ENCODE measurements at places on chromosomes 5 and 9.

DNA sequence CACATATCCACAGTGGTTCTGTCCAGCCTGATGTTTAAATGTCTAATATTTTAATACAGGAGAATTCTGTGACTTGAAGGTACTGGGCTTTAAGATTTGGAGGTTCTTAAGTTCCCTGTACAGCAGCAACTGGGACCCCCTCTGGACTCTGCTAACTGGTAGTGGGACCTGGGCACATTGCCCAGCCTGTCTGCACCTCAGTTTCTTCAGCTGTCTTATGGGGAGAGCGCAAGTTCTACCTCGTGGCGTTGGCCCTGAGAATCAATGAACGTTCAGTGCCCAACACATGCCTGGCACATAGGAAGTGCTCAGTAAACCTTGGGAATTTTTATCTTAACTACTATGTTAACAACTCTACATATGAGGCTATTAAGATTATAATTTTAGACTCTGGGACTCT lies 1.4 kb downstream of the SLC2A6 start:
- DNase-seq, result no peak

DNA sequence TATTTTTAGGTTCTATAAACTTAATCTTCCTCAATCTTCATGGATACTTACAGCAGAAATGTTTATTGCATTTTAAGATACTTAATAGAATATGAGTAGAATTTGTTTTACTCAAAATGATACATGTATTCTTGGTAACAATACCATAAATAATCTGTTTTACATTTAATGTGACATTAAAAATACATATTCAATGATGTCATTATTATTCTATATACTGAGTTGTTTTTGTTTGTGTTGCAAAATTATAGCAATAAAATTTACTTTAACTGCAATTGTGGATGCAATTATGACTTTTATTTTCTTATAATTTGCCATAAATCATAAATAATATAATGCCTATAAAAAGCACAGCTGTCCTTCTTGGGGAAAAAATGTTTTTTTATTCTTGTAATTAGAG lies 275.9 kb upstream of the CCNG1 start:
- no peak for DNase-seq

DNA sequence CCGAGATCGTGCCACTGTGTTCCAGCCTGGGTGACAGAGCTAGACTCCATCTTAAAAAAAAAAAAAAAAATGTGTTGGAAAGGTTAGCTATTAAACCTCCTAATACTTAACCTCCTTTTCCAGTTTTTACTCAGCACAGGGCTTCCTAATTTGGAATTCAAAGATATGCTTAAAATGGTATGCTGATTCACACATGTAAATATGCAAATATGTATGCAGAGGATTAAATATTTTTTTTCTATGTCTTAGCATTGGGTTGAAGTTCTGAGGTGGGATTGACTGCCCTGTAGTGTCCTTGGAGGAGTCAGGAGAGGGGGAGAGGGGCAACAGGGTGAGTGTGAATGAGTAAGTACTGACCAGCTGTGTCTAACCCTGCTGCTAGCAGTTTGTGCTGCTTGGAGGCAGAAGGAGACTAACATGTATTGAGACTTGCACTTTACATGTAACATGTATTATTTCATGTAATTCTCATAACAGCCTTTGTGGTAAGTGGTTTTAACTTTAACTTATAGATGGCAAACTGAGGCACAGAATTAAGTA lies 63.2 kb downstream of the SLC44A1 start:
- DNase-seq, result no peak

- no peak for DNase-seq
Measured at GRCh38 chr5:143205883-143206195, 197.6 kb downstream of the NR3C1 start.

GRCh38 chr5:130652176-130652575 lies 512.9 kb downstream of the HINT1 start:
- no peak for DNase-seq

- DNase-seq, result no peak
Measured at GRCh38 chr5:91183743-91184142, 199.4 kb downstream of the ARRDC3 start.

DNA sequence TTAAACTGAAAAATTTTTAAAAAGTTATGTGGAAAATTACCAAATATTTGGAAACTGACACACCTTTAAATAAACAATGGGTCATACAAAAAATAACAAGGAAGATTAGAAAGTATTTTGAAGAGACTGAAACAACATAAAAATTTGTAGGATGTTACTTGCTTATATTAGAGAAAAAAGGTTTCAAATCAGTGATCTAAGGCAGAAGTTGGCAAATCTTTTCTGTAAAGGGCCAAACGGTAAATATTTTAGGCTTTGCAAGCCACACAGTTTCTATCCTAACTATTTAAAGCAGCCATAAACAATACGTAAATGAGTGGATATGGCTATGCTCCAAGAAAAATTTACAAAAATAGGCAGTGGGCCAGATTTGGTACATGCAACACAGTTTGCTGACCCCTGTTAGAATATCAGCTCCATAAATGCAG lies 81.3 kb downstream of the OXCT1 start:
- DNase-seq, result no peak

GRCh38 chr9:71326360-71326759 lies 204.9 kb upstream of the TRPM3 start:
- DNase-seq, result no peak

- DNase-seq, result no peak
Measured at GRCh38 chr9:109411798-109412352, 86.2 kb downstream of the PTPN3 start.

DNA sequence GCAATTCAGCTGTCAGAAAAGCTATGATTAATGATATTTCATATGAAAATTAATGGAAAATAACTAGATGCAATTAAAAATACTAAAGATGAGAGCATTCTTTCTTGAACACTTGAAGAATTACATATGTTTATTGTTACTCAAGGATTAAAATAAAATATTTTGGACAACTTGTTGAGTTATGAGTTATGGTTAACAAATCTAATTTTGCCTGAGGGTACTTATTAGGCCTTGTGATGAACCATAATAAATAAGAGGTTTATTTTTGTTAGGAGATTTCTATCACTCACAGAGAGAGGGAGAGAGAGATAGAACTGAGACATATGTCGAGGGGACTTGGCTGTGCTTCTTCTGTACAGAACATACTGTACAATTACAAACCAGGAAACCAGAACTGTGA lies 183.7 kb downstream of the ISL1 start:
- DNase-seq, result no peak

DNA sequence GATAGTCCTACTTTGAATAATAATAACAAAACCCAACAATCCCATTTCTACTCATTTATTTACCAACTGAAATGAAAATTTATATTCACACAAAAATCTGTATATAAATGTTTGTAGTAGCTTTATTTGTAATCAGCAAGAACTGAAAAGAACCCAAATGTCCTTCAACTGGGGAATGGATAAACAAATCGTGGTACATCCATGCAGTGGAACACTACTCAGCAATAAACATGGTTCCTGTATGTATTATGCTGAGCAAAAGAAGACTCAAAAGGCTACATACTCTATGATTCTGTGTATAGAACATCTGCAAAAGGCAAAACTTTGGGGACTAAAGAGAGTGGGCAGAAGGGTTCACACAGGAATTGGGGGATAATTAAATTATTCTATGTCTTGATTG lies 136.1 kb upstream of the HAND1 start:
- no peak for DNase-seq

DNA sequence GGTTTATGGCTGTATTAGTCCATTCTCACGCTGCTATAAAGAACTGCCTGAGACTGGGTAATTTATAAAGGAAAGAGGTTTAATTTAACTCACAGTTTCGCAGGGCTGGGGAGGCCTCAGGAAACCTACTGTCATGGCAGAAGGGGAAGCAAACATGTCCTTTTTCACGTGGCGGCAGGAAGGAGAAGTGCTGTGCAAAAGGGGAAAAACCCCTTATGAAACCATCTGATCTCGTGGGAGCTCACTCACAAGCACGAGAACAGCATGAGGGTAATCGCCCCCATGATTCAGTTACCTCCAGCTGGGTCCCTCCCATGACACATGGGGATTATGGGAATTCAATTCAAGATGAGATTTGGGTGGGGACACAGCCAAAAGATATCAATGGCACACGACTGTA lies 13.9 kb downstream of the LRRC70 start:
- DNase-seq, result no peak

DNA sequence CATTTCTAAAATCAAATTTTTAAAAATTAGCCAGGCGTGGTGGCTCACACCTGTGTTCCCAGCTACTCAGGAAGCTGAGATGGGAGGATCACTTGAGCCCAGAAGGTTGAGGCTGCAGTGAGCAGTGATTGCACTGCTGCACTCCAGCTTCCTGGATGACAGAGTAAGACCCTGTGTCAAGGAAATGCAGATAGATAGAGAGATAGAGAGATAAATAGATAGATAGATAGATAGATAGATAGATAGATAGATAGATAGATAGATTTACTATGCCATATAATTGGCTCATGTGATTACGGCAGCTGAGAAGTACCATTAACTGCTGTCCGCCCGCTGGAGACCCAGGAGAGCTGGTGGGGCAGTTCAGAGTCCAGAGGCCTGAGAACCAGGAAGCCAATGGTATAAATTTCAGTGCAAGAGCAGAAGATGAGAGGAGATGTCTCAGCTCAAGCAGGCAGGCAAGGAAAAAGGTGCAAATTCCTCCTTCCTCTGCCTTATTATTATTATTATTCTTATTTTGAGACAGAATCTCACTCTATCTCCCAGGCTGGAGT lies 13.0 kb upstream of the PTGES start:
- DNase-seq, result no peak

DNA sequence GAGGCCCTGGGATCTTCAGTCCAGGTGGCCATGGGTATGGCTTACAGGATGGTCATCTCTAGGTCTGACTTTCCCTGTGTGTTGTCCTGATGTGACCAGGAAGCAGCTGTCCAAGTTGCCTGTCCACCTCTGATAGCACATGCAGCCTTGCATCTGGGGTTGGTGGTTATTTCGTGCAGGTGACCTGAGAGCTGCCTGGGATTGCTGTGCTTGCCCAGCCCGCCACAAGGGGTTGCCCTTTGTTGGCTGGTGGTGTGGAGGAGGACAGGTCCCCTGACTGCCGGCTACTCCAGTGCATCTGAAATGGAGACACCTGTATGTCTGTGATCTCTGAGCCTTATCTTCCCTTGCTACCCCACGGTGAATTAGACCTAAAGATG lies 212.6 kb downstream of the ARHGAP26 start:
- DNase-seq, result no peak

- DNase-seq, result no peak
Measured at GRCh38 chr5:77076961-77077828, 9.9 kb downstream of the ZBED3 start.

- DNase-seq, result no peak
Measured at GRCh38 chr5:76451031-76451701, 48.1 kb downstream of the IQGAP2 start.

- no peak for DNase-seq
Measured at GRCh38 chr9:23702311-23702922, 123.6 kb downstream of the ELAVL2 start.

DNA sequence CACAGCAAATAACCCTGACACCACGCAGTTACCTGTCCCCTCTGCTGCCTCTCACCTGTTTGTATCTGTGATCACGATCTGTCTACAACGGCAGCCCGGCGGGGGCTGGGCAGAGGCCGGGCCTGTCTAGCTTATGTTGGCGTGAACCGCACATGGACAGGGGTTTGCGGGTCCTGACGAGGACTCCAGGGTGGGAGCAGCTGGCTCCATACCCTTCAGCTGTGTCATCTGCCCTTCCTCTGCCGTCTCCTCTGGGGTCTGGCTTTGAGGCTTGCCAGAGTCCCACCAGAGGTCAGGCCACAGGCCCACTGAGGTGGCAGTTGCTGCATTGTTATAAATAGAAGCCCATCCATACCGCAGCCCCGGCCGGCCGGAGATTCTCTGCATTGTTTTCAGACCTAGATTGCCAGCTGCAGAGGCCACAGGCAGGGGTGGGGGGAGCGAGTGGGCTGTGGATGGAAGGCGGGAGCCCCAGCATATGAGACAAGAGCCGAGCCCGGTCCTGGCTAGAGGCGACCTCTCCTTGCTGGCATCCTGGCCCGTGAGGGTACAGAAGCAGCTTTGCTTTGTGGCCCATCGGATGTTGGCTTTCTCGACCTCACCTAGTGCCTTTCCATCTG lies 37.8 kb downstream of the FAM78A start:
- DNase-seq, result no peak

- DNase-seq, result no peak
Measured at GRCh38 chr5:65037831-65038815, 269.4 kb downstream of the CWC27 start.

DNA sequence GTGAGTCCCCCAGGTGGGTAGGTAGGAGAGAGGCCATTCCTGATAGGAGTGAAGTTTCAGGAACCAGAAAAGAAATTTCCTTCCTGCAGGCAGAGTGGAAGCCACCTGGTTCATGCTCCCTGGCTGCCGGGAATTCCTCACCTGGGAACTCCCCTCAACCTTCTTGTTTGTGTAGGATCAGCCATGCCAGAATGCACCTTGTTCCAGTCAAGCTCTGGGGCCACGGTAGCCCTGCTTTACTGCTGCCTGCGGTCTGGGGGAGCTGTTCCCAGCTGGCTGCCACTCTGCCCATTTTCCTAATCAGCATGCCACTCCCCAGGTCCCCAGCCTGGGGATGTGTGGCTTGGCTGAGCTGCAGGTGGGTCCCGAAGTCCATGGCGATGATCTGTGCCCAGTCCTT lies 18.7 kb upstream of the B4GALT1 start:
- no peak for DNase-seq

DNA sequence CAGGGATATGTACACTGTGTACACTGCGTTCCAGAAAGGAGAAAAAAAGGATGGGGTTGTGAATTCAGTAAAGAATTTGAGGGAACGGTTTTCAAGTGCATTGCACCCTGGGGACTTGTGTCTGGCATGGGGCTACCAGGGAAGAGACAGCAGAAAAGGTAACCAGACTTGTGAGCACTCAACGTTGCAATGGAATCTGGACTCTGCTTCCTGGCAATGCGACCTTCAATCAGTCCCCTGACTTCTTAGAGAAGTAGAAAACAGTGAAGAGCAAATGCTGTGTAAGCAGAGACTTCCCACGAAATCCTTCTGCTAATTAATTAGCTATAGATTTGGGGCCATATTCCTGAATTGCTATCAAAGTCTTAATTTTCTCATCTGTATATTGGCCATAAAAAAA lies 36.3 kb downstream of the MACIR start:
- no peak for DNase-seq

DNA sequence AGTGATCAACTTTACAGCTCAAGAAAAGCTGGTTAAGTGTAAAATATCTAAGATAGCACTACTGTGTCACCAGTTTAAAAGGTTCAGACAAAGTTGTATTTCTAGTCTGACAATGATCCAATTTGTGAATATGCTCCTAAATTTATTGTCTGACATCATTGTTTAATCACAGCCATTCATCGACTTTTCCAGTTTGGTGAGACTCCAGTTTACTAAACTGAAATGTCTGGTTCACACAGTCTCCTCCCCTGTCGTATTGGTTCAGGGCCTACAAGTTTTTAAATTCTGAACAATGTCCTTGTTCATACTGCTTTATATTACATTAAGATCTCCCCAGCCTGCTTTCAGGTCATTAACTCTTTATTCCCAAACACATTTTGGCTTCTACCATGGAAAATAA lies 161.4 kb downstream of the CHSY3 start:
- DNase-seq, result no peak

DNA sequence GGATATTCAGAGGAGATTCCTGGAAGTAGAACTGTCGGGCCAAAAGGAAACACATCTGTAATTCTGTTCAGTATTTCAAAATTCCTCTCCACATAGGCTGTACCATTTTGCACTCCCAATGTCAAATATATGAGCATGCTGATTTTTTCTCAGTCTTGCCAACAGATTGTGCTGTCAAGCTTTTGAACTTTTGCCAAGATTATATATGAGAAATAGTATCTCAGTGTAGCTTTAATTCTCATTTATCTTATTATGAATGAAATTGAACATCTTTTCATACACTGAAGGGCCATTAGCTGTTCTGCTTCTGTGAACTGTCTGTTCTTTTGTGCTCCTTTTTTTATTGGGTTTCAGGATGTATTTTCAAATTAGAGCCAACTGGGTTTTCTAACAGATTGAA lies 907.1 kb downstream of the MAT2B start:
- no peak for DNase-seq

Data from stimulated activated CD8-positive, alpha-beta memory T cell treated with anti-CD3 and anti-CD28 coated beads, Interleukin-4, amount 100 ng/mL, for 4 hours (primary cell).